ENCODE measurements at places on chromosomes 5 and 9.

- DNase-seq, result no peak
These were observed 23.0 kb upstream of the MTAP start for GRCh38 chr9:21779397-21779796.

DNA sequence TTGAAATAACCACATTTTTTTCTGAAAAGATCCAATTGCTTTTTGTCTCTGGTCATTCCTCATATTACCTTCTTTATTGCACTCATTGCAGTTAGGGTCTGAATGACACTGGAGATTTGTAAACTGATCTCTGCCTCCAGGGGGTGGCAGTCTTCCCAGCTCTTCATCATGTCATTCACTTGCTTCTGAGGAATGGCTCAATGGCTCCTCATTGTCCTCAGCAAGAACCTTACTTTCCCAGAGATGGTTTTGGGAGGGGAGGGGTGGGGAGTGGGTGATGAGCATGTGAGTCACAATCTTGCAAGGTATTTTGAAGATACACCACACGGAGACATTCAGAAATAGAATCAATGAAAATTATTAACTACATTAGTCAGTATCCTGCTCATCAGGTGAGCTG is 159.8 kb upstream of the GAS1 start:
- no peak for DNase-seq

DNA sequence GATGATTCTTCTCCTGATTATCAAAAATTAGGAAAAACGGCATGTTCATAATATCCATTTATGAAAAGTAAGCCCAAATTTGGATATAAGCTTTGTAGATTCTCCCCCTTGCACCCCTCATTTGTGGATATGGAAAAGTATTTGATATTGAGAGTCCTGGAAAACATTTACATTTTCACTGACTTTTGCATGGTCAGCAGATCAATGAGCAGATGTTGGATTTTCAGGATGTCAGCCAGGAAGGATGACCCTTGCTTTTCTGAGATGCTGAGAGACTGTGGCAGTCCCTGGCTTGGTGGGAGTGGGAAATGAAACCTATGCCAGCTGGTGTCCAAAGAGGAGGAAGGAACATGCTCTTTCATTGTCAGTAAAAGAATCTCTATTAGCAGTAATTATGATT is 410.8 kb downstream of the DMAC1 start:
- DNase-seq, result no peak

DNA sequence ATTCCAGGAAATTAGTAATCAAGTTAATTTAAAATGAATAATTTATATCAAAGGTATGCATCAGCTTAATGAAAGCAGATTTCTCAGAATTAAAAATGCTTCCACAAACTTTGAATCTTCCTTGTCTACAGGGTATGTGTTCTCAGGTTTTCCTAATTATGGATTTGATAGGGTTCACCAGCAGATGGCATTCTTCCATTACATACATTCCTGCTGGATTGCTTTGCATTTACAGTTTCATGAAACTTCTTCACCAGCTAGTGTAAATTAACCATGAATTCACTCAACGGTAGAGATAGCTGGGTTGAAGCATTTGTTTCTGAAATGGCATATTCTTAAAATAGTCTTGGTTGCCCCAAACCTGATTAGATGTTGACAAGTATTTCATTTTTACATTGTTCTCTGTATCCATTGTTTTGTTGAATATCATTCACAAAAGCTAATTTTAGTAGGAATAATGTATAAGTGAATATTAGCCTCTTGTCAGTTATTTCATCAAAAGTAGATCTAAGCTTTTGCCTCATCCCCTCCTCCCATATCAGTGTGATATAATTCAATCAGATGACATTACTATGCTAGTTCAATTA is 68.7 kb upstream of the WDR41 start:
- DNase-seq, result no peak

- DNase-seq, result no peak
These were observed 262.3 kb downstream of the TAF11L14 start for GRCh38 chr5:17896605-17897004.

DNA sequence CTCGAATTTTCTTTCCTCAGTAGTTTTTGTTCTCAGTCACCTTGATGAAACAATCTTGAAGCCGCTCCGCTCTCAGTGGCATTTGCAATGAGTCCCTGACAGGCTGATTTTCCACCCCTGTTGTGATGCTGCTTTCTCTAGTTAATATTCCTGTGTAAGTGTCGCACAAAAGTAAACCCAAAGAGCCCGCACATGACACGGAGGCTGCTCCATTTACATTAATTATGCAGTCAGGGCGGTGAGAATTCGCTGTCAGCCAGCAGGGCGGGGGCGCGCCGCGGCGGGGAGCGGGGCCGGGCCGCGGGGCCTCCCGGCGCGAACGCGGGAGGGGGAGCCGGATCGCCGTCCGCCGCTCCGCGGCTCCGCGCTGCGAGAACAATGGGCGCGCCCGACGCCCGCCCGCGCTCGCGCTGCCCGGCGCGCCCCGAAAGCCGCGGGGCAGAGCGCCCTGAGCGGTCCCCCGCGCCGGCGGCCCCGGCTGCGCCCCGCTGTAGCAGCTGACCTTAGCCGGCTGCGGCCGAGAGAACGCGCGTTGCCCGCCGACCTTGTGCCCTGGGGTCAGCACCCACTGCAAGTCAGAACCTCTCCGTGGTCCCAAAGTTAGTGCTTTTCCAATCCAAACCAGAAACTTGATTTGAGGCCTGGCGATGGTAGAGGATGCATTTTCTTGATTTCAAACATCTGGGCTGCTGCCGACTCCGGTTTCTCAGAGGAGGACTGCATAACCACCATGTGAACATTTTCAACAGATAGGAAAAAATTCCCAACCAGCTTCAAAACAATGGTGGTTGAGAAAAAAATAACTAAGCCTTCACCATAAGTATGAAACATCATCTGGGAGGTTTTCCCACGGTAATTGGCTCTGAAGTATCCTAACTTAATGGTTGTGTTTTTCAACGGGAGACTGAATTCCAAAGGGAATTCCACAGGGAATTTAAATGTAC is 142.6 kb downstream of the PBX3 start:
- peak; percentile 6 for DNase-seq

DNA sequence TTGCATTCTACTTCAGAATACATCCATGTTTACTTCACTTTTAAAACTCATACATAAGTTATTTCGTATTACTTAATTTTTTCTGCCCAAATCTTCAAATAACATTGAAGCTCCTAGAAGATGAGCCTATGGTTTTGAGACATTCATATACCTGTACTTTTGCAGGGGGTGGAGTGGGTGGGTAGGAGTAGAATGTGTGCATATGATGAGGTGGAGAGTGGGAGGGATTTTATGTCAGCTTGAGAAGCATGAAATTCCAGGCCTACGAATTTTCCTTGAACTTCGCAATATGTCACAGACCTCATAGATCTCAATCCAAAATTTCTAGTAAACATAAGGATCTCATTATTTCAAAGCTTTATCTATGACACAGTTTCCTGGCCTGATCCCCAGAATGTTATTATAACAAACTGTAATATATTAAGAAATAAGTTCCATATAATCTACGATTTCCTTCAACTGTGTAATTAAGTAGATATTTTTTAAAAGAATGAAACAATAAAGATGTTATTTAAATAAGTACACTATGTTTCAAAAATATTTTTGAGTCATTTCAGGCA is 19.7 kb upstream of the MOB3B start:
- DNase-seq, result no peak

DNA sequence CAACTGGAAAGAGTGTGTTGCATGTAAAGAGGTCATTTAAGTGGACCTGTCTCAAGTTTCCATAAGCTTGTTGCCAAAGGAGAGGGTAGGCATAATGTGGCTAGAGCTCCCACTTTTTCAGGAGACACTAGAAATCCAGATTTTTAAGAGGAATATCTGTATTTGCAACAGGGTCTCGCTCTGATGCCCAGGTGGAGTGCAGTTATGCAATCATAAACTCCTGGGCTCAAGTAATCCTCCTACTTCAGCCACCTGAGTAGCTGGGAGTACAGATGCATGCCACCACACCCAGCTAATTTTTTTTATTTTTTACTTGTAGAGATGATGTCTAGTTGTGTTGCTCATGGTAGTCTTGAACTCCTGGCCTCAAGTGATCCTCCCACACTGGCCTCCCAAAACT is 183.5 kb downstream of the NIPBL start:
- no peak for DNase-seq

DNA sequence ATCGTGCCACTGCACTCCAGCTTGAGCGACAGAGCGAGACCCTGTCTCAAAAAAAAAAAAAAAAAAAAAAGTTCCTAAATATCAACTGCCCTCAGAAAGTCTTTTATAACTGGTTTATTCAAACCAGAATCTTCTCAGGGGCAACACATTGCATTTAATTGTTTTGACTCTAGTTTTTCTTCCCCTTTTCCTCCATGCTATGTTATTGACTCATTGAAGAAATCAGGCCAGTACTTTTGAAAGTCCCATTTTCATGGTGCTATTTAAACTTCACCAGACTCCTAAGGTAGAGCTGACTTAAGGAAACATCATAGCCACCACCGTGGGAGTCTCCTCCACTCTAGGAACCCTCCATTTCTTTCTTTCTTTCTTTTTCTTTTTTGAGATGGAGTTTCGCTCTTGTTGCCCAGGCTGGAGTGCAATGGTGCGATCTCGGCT is 83.1 kb upstream of the IL6ST start:
- no peak for DNase-seq

DNA sequence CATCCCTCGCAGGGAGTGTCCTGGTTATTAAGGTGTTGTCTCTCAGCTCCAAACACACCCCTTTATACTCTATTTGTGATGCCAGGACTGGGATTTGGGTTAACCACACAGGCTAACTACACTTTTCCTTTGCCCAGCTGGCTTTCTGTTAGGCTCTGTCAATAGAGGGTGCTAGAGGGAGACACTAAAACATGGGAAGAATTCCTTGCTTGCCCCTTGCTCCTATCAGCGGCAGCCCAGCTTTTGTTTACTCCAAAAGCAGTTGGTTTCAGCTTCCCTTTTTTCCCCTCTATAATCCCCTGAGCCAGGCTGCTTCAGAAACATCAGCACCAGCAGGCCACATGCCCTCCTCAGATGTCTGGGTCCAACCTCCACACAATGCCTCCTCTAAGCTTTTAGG is 297.1 kb downstream of the KCTD16 start:
- no peak for DNase-seq

- DNase-seq, result no peak
These were observed 12.9 kb downstream of the HAVCR1 start for GRCh38 chr5:157046041-157046440.

DNA sequence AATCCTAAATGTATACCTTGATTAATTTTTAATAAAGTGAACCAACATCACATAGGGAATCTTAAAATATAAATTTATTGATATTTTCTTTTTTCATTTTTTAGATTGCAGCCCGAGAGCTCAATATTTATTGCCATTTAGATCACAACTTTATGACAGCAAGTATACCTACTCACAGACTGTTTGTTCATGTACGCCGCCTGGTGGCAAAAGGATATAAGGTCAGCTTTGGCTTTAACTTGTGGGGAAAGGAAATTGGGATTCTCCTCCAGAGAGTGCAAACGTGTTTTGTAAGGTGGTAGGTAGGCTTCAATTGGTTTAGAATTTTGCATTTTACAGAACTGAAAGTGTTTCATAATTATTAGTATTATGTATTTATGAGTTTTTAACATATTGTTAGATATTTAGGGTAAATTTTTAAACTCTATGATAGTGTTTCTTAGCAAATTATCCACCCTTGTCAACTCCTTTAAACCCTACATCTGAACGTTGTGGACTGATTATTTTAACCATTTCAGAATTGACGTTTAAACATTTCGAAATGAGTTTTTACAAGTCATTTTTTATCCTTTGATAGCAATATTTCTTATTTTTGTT is 17.5 kb upstream of the DHFR start:
- DNase-seq, result peak; percentile 43

Measured in CD4-positive, alpha-beta T cell (primary cell).